ENCODE measurements at places on chromosomes 13 and 19.

GRCh38 chr13:45142440-45143345 lies 22.4 kb downstream of the GTF2F2 start:
- no peak for DNase-seq

GRCh38 chr19:36528921-36529518 lies 949 bp upstream of the ZNF260 start:
- DNase-seq = no peak

DNA sequence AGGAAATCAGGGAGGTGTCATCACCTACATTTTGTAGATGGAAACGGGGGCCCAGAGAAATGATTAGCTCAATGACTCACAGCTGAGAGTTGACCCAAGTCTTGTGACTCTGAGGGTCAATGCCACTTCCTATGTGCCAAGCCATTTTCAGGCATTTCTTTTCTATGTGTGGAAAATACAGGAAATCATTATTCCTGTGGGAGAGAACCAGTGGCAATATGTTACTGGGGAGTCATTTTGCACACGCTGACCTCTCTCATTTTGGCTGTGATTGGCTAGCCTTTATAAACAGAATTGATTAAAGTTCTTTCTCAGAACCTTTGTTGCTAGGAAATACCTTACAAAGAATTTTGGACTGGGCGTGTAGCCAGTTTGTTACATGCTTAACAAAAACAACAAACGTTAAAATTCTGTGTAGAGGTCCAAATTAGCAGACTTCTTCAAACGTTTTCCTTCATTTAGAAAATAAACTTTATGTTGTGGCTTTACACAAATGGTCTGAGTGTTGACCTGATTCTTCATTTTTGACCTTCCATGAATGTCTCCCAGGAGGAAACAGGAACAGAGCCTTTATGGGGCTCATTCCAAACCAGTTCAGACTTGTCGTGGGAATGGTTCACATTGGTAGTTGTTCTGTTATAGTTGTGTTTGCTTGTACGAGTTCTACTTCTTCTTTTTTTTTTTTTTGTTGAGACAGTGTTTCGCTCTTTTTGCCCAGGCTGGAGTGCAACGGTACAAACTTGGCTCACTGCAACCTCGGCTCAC lies 11.4 kb downstream of the PCCA start:
- DNase-seq = no peak

DNA sequence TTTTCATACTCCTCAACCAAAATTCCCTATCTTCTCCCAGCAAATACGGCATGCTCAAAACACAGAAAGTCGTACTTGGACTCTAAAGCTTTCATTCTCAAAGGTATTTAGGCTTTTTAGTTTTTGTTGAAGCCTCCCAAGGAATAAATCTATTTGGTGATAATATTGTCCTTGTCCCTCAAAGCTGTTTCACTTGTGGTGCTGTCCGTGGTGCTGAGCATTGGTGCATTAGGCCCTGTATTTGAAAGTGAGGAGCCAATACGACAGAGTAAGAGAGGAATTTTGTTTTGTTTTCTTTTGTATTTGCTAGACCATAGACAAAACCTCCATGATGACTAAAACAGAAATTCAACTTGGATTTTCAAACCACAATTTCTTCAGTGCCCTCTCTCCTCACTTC lies 3.2 kb upstream of the LGALS13 start:
- no peak for DNase-seq

- no peak for DNase-seq
Observed at GRCh38 chr13:36148446-36148845, 17.3 kb upstream of the DCLK1 start.

DNA sequence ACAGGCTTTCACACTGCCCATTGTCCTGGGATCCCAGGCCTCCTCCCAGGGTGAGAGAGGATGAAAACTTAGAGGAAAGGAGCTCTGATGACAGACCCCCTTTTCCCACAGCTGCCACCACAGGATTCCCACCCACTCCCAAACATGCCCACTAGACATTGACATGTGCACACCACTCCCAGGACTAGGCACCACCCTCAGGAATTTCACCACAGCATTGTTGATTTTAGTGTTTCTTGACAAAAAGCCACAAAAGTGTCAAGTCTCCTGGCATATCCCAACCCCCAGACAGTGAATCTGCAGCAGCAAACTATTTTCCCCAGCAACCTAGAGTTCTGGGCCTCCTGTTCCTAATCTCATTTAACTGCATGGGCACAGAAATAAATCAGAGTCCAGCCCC lies 10.1 kb downstream of the ZNF714 start:
- no peak for DNase-seq

All from cerebellar nuclear complex (tissue), 1 donor.